Stimulated activated CD8-positive, alpha-beta memory T cell treated with anti-CD3 and anti-CD28 coated beads, Interleukin-2, amount 100 ng/mL, for 1 hour (primary cell): ENCODE measurements at places on chromosomes 7 and 10.

- peak; percentile 42 for DNase-seq
Observed at GRCh38 chr10:133260895-133261725, 15.6 kb downstream of the ADAM8 start.

GRCh38 chr7:79787623-79788022 lies 334.2 kb upstream of the MAGI2 start:
- DNase-seq = no peak

- no peak for DNase-seq
Observed at GRCh38 chr10:28533186-28533564, 257 bp downstream of the WAC start.

GRCh38 chr7:129561677-129562359 lies 49.7 kb upstream of the NRF1 start:
- no peak for DNase-seq
